ENCODE measurements at places on chromosomes 1 and 21.

- no peak for DNase-seq
Observed at GRCh38 chr1:114821978-114822377, 32.7 kb upstream of the SYCP1 start.

DNA sequence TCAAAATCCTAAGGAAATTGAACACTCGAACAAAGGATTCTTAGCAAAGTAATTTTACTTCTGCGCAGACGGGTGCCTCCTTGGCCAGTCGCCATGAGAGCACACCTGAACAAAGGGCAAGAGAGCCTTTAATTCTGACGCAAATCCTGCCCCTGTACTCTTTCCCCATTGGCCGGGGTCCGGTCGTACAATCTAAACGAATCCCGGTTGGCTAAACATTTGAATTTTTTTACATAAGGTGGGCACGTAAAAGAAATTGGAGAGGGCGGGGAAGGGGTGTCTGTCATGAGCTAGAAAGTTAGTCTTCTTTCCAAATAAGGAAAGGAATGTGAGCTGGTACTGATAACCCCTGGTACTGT lies 8.2 kb upstream of the IL22RA1 start:
- no peak for DNase-seq

GRCh38 chr21:21199342-21200102 lies 201.3 kb downstream of the NCAM2 start:
- DNase-seq, result no peak

GRCh38 chr1:10973552-10973951 lies 38.9 kb upstream of the TARDBP start:
- DNase-seq, result peak; percentile 67

DNA sequence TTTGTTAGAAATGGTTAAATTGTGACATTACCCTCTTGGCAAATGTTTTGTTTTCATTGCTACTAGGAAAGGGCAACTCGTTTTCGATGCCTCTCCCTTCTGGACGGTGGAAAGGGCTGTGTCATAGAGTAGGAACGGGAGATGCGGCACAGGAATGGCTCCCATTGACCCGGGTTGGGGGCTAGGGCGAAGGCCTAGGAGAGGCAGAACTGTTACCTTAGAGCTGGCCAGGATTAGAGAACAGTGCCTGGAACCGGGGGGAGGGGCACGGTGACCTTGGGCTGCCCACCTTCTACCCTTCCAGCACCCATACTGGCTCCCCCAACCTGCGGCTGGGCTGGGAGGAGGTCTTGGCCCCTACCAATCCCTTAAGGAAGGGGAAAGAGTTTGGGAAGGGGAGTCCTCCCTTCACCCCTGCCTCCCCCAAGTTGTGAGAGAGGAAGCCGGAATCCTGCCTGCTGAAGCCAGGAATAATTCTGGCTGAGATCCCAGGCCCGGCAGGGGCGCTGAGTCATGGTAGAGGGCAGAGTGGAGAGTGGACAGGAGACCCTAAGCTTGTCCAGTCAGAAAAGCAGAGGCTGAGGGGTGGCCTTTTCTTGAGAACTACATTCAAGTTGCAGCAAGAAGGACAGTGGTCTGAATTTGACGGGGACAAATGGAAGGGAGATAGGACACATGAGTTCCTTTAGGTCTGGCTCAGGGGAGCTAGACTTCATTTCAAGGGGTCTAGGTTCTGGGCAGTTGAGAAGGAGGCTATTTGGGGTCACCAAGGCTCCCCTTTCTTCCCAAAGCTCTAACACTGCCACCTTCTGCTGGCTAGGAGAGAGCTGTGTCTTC lies 8.2 kb downstream of the LMNA start:
- DNase-seq, result peak; percentile 90

Measured in femur (tissue), 1 donor.